Uterus (tissue), 4 donors: ENCODE measurements at places on chromosomes 7 and 10.

- no peak for DNase-seq
These were observed 311.7 kb upstream of the BMPER start for GRCh38 chr7:33593611-33594010.

GRCh38 chr7:134645935-134646334 is 718 bp upstream of the BPGM start:
- no peak for DNase-seq

DNA sequence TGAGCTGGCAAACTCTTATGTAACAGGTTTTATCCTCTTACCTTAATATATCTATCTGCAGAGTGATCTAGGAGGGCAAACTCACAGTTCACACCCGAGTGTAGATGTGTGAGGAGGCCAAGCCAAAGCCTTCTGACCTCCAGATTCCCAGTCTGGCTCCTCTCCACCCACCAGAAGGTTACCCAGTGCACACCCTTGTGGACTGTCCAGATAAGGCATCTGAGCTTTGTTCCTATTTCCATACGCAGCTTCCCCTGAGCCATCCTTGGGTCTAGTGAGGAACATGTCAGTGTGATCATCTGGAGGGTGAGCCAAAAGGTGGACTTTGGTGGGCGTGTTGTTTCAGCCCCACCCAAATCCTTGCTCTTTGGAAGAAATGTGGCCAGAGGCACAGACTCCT is 203.0 kb upstream of the MEOX2 start:
- DNase-seq, result no peak

DNA sequence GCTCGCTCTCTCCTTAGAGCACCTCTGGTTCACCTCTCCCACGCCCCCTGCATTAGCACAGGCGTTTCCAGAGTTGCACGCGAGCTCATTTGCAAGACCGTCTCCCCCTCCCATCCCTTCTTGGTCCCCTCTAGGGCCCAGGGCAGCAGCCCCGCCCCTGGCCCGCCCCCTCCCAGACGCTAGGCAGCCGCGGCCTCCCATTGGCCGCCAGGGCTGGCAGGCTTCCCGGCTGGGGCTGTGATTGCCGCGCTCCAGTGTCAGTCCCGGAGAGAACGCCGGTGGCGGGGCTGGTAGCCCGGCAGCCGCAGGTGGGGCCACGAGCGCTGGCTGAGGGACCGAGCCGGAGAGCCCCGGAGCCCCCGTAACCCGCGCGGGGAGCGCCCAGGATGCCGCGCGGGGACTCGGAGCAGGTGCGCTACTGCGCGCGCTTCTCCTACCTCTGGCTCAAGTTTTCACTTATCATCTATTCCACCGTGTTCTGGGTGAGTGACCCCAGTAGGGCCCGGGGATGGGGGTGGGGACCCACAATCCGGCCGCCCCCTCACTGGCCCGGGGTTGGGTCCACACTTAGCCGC is at the start of gene TSPAN15:
Gene TSPAN15 (plus strand): TSS at position 257 of the 575 bp plus-strand sequence. CDS start 130 bp downstream, at position 387.
- DNase-seq, result peak; percentile 86
